Activated naive CD8-positive, alpha-beta T cell treated with anti-CD3 and anti-CD28 coated beads for 36 hours (primary cell): ENCODE measurements at places on chromosomes 2 and 18.

- no peak for DNase-seq
Observed at GRCh38 chr18:74142252-74142651, 5.4 kb downstream of the FBXO15 start.

DNA sequence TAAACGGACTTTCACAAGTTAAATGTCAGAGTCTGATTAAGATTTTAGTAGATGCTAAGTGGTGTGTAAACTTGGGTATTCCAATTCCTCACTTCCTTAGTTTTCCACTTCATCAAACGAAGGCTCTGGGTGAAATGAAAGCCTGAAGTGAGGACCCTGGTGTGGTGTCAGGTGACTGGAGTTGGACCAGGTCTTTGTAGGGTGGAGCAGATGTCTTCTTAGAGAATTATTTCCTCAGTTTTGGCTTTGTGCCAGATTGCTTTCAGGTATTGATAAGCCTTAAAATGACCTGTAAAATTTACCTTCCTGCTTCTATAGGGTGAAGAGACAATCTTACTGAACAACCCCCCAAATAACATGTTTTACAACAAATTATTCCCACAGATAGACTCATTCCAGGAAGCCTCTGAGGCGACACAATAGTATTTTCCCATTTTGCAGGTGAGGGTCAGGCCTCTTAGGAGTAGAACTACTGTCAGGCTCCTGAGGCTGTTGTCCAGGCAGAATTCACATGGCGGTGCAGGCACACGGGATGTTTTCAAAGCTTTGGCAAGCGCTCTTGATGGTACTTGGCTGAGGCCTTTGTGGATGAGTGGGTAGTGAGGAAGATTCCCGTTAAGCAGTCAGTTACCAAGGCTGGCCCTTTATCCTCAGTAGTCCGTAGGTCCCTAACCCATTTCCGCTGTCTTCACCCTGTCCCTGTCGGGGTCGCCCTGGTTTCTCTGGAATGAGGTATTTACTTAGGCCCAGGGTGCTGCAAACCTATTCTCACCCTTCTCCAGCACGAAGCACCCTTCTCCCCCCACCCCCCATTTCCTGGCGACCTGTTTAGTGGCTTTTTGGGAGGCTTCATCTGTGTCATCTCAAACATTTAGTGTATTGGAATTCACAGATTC is 6.6 kb downstream of the RPS7 start:
- DNase-seq, result no peak

DNA sequence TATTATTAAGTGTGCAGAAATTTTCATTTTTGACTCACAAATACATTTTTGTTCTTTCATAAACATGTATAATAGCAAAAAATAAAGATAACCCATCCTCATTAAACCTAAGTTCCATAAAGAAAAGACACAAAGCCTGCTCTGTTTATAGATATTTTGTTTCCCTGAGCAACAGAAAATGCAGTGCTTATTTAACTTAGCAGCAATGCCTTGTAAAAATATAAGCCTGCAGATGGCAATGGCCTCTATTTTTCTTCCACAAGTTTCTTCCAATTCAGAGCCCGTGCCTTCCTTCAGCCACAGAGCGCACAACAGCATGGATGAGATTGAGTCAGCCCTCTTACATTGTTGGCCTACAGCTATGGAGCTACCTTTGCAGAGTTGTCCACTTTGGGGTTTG is 43.6 kb downstream of the PKP4 start:
- no peak for DNase-seq

- DNase-seq, result no peak
Observed at GRCh38 chr2:45729753-45730512, 78.5 kb downstream of the PRKCE start.

DNA sequence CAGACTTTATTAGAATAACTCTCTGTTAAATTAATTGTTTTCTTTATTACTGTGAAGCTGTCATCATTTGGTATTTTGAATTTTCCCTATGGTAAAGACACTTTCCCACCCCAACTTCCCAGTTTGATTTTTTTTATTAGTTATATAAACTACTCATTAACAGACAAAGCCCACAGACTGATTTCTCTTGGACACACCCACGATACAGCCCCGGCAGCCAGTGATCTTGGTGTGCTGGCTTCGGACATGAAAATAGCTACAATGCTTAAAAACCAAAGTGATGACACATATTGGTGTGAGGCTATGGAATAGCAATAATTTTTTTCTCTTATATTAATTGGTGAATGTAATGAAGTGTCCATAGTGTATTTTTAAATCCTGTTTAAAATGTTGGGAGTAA is 225.4 kb upstream of the SIX3 start:
- DNase-seq, result no peak
